ENCODE measurements at places on chromosomes 13 and 19.

- no peak for DNase-seq
Observed at GRCh38 chr13:40315416-40316064, 350.9 kb downstream of the FOXO1 start.

DNA sequence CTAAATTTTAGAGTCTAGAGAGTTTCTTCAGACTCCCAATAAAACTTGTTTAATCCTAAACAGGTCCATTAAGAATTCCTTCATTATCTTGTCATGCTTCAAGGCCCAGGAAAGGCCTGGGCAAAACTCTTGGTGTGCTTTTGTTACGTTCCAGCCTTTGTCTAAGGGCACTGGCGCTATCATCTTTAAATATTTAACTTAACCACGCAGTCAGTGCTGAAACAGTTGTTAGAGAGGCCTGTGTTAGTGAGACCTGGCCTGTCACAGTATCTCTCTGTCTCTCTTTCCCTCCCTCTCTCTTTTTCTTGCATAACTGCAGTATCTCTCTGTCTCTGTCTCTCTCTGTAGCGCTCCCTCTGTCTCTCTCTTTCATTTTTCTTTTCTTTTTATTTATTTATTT is 8.2 kb upstream of the OR1M1 start:
- DNase-seq = no peak

DNA sequence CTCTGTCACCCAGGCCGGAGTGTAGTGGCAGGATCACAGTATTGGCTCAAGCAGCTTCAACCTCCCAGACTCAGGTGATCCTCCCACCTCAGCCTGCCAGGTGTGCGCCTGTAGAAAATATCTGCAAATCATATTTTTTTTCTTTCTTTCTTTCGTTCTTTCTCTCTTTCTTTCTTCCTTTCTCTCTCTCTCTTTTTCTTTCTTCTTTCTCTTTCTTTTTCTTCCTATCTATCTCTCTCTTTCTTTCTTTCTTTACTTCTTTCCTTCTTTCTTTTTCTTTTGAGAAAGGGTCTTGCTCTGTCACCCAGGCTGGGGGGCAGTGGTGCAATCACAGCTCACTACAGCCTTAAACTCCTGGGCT is 16.3 kb upstream of the IGSF23 start:
- no peak for DNase-seq

GRCh38 chr13:67402546-67402945 is 172.4 kb upstream of the PCDH9 start:
- no peak for DNase-seq

GRCh38 chr19:35144600-35145436 is 1.8 kb downstream of the FXYD7 start:
- DNase-seq = no peak

- DNase-seq = no peak
Observed at GRCh38 chr19:41364524-41365391, 809 bp upstream of the B9D2 start.

DNA sequence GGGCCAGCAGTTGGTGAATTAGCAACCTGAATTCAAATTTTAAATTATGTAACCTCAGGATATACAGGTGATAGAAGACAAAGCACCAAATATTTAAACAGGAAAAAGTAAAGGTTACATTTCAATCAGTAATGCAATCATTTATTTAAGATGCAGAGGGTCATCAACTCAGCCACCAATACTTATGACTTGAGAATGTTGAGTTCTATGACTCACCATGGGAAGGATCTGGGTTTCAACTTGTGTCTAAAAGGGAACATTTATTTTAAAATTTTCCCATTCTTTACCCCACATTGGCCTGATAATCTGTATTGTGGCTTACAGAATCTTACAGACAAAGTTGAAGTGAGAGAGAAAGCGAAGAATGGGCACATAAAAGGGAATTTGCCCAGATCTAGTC is 418.0 kb downstream of the NDFIP2 start:
- DNase-seq = no peak
